ENCODE measurements at places on chromosomes 12 and 14.

GRCh38 chr12:6434205-6435140 is 10.3 kb upstream of the CD27 start:
- no peak for DNase-seq

- no peak for DNase-seq
These were observed 940 bp downstream of the MOAP1 start for GRCh38 chr14:93183596-93184317.

- peak; percentile 30 for DNase-seq
These were observed 1.2 kb downstream of the PPP1R12A start for GRCh38 chr12:79933532-79934264.

DNA sequence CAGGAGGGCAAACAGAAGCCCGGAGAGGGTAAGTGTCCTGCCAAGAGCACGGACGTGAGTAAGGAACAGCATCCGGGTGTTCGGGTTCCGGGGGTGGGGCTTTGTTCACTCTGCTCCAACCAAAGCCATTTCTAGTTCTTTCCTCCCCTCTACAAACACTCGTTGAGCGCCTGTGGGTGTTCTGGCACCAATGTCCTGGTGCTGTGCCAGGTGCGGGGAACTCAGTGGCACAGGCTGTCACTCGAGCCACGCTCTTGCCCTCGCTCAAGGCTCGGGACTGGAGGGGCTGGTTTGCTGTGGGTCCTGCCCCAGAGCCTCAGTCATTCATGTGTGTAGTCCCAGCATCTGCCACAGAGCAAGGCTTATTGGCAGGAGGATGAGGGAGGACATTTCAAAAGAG is 157.5 kb downstream of the CALM1 start:
- no peak for DNase-seq

- no peak for DNase-seq
These were observed 193.0 kb downstream of the SYT1 start for GRCh38 chr12:79057540-79057939.

GRCh38 chr14:61877035-61877390 is 114.8 kb downstream of the SNAPC1 start:
- no peak for DNase-seq

- DNase-seq: no peak
These were observed 1.2 kb downstream of the ZNF410 start for GRCh38 chr14:73887694-73888459.

GRCh38 chr14:98503086-98503815 is 768.7 kb downstream of the BCL11B start:
- DNase-seq: no peak

DNA sequence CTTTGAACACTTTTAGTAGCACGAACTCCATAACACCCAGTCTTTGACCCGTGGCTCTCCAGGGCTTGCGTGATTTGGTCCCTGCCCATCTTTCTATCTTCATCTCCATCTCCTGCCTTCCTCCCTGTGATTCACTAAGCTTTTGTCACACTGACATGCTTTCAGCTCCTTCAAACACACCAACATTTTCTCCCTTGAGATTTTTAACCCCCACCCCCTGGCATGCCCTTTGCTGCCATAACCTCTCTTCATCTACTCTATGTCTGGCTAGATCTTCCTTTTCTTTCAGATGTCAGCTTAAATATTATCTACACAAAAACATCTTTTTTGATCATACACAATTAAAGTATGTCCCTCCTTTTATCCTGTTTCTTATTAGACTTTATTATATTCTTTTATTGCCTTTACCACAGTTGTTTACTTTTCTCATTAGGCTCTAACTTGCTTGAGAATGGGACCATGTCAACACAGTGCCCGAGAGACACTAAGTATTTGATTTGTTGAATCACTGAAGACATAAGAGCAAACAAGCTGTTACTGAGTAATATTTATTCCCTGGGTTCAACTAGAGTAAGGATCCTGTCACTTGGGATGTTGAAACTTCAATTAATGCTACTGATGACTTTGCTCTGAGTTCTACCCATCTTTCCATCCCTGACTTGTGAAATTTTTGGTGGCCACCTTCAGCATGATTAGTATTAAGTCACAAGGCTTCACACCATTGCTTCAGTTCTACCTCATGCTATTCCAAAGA is 387.3 kb downstream of the LRIG3 start:
- no peak for DNase-seq

GRCh38 chr14:105384605-105385321 is 13.6 kb upstream of the TEX22 start:
- no peak for DNase-seq

DNA sequence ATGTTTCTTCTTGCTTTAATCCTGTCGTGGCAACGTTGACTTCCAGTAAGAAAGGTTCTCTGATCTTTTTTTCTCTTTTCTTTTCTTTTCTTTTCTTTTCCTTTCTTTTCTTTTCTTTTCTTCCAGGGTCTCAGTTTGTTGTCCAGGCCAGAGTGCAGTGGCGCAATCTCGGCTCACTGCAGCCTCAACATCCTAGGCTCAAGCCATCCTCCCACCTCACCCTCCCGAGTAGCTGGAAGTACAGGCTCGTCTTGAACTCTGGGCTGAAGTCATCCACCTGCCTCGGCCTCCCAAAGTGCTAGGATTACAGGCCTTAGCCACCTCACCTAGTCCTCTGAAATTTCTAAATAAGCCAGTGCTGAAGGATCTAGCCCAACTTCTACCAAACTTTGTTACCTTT is 1.3 kb upstream of the MAP3K9 start:
- no peak for DNase-seq
